ENCODE measurements at places on chromosomes 2 and 18.

DNA sequence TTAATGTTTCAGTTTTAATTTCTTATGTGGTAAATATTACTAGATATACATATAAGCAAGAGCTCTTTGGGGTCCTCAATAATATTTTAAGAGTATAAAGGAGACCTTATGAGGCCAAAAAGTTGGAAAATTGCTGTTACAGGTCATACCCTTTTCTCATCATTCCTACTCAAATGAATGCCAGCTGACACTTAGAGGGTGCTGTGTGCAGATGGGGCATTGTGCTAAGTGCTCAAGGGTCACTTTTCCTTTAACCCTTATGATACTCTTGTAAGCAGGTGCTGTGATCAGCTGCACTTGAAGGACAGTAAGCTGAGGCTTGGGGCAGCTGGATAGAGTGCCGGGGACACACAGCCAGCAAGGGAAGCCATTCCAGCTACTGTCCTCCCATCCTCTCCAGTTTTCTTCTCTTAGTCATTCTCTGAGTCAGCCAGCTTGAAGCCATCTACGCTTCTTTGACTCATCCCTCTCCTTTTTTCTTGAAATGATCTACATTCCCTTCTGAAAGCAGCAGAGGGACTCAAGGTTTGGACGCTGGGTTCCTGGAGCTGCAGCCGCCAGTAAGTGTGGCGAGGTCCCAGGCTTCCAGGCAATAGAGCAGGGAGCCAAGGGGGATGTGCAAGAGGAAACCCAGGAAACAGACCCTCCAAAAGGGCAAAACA lies 42.0 kb upstream of the CREB1 start:
- DNase-seq, result no peak

DNA sequence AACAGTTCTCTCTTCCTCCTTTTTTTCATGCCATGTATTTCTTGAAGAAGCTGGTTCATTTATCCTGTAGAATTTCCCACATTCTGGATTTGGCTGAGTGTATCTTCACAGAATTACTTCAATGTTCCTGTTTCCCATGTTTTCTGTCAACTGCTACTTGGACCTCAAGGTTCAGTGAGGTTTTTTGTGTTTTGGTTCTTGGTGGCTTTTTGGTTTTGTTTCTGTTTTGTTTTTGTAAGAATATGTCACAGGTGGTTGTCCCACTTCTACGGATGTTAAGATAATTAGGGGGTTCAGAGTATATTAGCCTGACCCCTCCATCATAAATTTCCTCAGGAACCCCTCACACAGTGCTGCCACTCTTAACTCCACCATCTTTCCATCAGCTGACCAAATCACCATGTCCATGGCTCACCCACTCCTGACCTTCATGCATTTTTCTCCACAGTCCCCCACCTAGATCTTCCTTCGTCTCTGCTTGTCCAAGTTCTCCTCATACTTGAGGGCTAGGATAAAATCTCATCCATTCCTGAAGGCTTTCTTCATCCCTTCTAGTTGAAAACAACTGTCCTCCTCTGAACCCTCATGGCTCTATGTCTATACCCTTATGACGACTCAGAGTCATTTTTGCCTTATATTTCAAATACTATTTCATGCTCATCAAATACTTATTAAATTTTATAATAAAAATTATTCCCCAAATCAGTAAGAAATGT lies 40.4 kb downstream of the PLEKHM3 start:
- no peak for DNase-seq

GRCh38 chr18:76461148-76461547 lies 33.9 kb downstream of the ZNF516 start:
- DNase-seq, result no peak

GRCh38 chr2:193584522-193584938 lies 1389.8 kb upstream of the TMEFF2 start:
- no peak for DNase-seq

- no peak for DNase-seq
These were observed 169.7 kb upstream of the LINC00305 start for GRCh38 chr18:64318547-64318946.

- DNase-seq, result no peak
These were observed 502 bp downstream of the MERTK start for GRCh38 chr2:111898703-111899514.

DNA sequence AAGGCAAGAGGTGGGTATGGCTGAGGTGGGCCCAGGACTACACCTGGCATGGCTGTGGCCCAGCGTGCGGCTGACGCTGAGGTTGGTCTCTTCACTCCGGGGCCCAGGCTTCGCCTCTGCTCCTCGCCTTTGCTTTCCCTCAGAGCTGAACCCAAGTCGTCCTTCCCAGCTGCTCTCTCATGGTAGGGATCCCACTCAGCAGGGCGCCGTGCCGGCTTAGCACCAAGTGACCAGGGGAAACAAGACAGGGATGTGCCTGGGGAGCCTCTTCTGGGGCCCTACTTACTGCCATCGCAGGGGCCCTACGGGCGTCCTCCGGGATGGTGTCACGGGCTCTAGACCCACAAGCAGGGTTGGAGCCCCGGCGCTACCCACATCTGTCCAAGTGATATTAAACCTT lies 138.1 kb upstream of the ALKAL2 start:
- DNase-seq, result no peak

- DNase-seq, result no peak
These were observed 109.0 kb downstream of the BCL2 start for GRCh38 chr18:63210521-63210920.

DNA sequence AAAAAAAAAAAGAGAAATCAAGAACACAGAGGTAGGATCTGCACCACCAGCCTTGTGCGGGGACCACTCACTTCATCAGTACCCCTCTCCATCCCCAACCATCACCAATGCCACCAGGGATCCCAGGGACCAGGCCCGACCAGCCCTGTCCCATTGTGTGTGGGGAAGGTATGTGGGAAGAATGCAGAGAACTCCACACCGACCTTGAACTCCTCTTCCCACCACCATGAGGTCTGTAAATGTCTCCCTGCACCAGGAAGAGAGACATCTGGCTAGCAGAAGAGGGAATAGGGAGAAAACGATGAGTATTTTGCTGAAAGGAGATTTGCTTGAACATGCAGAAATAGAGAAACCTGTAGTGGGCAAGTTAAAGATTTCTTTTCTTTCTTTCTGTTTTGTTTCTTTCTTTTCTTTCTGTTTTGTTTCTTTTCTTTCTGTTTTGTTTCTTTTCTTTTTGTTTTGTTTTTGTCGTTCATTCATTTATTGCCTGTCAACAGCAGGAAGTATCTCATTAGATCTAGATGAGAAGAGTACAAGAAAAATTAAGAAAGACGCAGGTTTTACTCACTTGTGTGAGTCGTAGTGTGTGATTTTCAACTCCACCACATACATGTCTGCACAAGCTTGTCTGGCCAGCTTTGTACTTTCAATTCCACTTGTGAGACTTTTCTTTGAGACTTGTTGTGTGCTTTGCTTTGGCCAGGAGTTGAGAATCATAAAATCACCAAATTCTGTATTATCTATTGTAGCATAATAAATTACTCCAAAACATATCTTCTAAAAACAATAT lies 179.8 kb upstream of the HAAO start:
- DNase-seq, result no peak

GRCh38 chr2:1550076-1550475 lies 136.8 kb downstream of the TPO start:
- no peak for DNase-seq

DNA sequence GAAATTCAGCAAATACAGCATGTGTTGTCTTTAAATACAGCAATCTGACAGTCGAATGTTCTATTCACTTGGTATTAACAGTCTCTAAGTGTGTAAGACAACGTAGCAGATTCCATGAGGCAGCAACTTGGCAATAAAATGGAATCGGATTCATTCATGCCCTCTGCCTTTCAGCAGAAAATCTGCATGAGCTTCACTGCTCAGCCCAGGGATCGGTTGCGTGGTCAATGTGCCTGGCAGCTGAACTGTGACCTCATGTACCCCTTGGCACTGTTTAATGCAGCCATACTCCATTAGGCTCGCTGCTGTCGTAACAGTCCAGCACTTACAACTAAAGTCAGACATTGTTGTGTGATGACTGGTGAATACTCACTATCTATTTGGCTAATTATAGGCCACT lies 17.7 kb upstream of the RGPD4 start:
- no peak for DNase-seq

- no peak for DNase-seq
These were observed 60.9 kb upstream of the TFCP2L1 start for GRCh38 chr2:121345887-121346286.

DNA sequence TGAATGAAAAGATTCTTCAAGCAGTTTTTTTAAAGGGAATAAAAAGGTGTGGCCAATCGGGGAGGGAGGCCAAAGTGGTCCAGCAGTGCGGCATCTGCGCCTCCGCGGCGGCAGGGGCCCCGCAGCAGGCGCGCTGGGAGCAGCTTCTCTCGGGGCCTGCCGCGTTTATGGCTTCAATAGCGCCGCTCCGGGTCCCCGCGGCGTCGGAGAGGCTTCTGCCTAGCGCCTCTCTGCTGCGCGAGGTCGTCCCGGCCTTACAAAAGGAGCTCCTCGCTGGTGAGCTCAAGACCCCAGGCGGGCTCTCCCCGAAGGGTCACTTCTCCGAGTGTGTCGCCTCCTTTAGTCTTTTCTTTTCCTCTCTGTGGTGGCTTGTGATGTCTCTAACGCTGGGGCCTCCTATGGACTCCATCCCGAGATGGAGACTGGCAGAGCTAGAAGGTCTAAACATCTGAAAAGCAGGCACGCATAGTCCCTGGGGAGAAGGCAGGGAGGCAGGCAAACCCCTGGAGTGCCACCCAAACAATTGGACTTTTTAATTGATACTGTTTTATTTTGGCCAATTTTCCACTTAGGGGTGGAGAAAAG lies 67.1 kb downstream of the SUMO1 start:
- no peak for DNase-seq

DNA sequence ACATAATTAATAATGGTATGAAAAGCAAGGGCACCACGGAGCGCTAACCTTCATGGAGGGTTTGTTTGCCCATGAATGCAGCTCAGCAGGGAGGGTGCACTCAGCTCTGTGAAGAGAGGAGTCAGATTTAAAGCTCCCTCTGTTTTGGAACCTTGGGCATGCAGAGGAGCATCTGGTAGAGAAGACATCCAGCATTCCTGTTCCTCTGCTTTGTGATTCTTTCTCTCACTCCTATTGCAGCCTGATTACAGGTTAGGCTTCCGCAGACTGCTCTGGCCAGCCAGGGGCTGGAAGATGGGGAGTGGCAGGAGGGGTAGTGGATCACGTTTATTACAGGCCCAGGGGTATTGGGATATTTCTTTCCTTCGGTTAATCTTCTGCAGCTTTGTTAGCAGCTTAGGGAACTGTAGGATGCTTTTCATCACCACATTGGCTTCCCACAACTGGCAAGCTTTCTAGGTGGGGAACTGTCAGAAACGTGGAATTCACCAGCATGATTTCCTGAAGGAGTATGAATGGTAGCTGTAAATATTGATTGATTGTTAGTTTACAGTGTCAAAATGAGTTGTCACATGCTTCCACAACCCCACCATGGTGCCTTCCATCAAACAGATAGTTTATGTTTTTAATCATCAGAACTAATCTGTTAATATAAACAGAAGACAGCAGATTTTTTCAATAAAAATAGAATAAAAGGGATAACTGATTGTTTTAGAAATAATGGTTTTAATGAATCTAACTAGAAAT lies 201.1 kb downstream of the VAPA start:
- no peak for DNase-seq

DNA sequence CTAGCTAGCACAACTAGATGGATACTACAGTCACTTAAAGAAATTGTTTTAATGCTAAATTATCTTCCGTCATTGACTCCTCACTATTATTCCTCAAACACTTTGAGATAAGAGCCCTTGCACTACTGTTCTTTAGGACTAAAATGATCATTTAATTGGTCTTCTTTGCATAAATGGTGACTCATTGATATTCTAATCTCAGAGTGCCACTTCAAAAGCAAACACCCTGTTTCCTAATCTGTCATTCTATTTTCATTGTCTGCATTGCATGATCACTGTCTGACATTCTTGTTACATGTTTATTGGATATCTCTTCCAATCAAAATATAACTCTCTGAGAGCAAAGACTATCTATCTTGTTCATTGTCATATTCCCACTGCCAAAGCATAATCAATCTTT lies 313.9 kb downstream of the EXOC6B start:
- no peak for DNase-seq

DNA sequence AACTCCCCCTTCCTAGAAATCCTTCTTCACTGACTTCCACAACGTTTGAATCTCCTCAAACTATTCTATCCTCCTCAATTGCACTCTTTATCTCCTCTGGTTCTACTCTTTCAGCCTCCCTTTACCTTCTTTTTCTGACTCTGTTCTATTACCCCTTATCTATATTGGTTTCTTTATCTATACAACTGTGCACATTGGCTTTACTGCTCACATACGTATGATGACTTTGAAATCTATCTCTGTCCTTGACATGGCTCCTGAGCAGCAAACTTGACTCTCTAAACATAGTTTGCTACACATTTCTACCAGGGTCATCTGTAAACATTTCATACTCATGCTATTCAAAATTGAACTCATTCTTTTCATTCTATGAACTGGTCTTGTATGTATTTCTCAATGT lies 601.0 kb upstream of the LINC00305 start:
- DNase-seq, result no peak

- no peak for DNase-seq
These were observed 4.4 kb downstream of the MAL start for GRCh38 chr2:95029898-95030341.

DNA sequence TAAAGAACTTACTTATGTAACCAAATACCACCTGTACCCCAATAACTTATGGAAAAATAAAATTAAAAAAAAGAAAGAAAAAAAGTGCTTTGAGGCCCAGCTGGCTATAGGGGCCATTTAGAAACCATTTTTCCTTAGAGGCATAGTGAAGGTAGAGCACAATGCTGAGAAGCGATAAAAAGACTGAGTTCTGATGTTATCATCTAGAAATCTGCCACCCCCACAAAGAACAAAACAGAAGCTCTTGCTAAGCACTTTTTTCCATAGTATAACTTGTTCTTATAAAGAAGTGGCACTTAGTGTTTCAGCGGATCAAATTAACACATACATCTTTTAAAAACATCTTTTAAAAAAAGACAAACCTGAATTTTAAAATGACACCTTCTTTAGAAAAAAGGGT lies 51.4 kb downstream of the ICOS start:
- no peak for DNase-seq

GRCh38 chr18:50722311-50722710 lies 97.5 kb downstream of the MRO start:
- no peak for DNase-seq

- no peak for DNase-seq
These were observed 4.5 kb downstream of the STK17B start for GRCh38 chr2:196166876-196167275.

- DNase-seq, result no peak
These were observed 1.8 kb downstream of the DSC3 start for GRCh38 chr18:31040686-31041270.

DNA sequence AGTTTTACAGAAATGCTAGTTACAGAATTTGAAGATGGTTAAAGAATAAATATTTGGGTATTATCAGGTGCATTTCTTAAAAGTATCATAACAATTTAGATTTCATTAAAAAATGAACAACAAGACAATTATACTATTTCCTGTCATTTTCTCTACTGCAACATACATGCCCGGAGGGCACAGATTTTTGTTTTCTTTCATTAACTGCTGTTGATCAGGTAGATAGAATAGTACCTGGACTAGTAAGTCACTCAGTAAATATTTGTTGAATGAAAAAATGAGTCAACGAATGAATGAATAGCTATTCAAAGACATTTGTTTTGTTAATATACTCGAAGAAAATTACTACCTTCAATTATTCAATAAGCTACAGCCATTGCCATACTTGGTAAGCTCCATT lies 531.2 kb upstream of the VRK2 start:
- DNase-seq, result no peak

Measured in stimulated activated CD4-positive, alpha-beta T cell treated with anti-CD3 and anti-CD28 coated beads, TNF-alpha, amount 100 ng/mL, for 4 hours (primary cell).